ENCODE measurements at places on chromosomes 6 and 20. TPM values are rescaled to one million over a fixed set of nuclear protein-coding genes. Genes with fewer than 3 reads are reported as not detected.

Gene LST1
- 1.9 TPM for total RNA-seq

Gene SAPCD1
- total RNA-seq, result not detected

Gene IBTK
- 34.2 TPM for total RNA-seq

Gene IYD
- 8.6 TPM for total RNA-seq

Gene PGC
- total RNA-seq, result 1.5 TPM

Gene HLA-DRA
- 202 TPM for total RNA-seq

Gene ULBP2
- not detected for total RNA-seq

Gene MUCL3
- 0.41 TPM for total RNA-seq

- H3K27me3 ChIP-seq, result no peaks in the 10 kb centered on the region
- no peak overlapping the region for H3K4me3 ChIP-seq
- H3K36me3 ChIP-seq, result no peaks in the 10 kb centered on the region
- H3K27ac ChIP-seq, result no peak overlapping the region
Measured at GRCh38 chr6:165117121-165117520, 192.3 kb downstream of the C6orf118 start.

- no peaks in the 10 kb centered on the region for H3K27me3 ChIP-seq
- no peak overlapping the region for H3K4me3 ChIP-seq
- H3K4me1 ChIP-seq, result no peaks in the 10 kb centered on the region
- no peak for DNase-seq
- H3K36me3 ChIP-seq, result peaks cover 60% of the 10 kb centered on the region
Measured at GRCh38 chr6:159682295-159682694, 10.7 kb downstream of the SOD2 start.

DNA sequence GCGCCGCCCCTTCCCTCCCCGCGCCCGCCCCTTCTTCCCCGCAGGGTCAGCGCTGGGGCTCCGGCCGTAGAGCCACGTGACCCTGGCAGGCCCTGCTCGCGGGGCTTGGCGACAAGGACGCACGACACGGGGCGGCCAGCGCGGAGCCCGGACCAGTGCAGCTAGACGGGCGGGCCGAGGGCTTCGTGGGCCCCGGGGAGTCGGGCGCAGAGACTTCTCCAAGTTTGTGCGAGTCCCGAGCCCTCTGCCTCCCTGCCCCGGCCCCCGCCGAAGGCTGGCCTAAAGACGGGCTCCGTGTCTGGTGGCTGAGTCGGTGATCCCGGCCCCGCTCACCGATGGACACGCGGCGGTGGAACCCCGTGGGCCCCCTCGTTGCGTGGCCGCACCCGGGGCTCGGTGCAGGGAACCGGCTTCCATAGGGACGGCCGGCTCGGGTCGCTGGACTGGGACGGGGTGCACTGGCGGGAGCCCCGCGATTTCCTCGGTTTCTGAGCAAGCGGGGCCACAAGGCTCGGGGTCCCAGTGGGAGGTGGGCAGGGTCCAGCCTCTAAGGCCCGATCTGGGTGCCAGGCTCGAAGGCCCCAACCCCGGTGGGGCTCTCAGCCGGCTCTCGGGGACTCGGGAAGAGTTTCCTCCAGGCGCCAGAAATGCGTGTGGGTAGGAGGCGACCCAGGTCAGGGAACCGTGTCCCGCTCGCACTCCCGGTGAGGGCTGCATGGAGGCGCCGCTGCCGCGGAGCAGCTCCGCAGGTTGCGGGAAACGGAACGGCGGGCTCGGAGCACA, 452 bp upstream of the GATA5 start:
- H3K27ac ChIP-seq, result no peak overlapping the region
- H3K36me3 ChIP-seq, result no peaks in the 10 kb centered on the region
- no peak overlapping the region for H3K4me3 ChIP-seq
- H3K4me1 ChIP-seq, result peaks cover 15% of the 10 kb centered on the region

- DNase-seq, result no peak
- H3K4me1 ChIP-seq, result no peaks in the 10 kb centered on the region
- H3K27me3 ChIP-seq, result no peaks in the 10 kb centered on the region
- H3K4me3 ChIP-seq, result no peak overlapping the region
- no peaks in the 10 kb centered on the region for H3K36me3 ChIP-seq
Measured at GRCh38 chr20:16692009-16692408, 37.8 kb upstream of the SNRPB2 start.

Data from transverse colon (tissue), 4 donors.